Panc1 (cell line): ENCODE measurements at places on chromosomes 4 and X. TPM values are rescaled to one million over a fixed set of nuclear protein-coding genes. Genes with fewer than 3 reads are reported as not detected.
A peak's percentile ranks its signal among the peaks of the same experiment; 100 is the strongest.

GRCh38 chr4:151462554-151462953 lies 53.6 kb downstream of the FHIP1A start:
- H3K36me3 ChIP-seq: no peaks in the 10 kb centered on the region
- H3K27ac ChIP-seq: no peak overlapping the region
- DNase-seq: no peak
- no peak overlapping the region for H3K4me3 ChIP-seq
- no peaks in the 10 kb centered on the region for H3K4me1 ChIP-seq
- H3K27me3 ChIP-seq: no peaks in the 10 kb centered on the region

The BGN gene
- 2.9 TPM for total RNA-seq

- no peak for DNase-seq
- no peaks in the 10 kb centered on the region for H3K27me3 ChIP-seq
- no peaks in the 10 kb centered on the region for H3K4me1 ChIP-seq
- no peak overlapping the region for H3K4me3 ChIP-seq
Measured at GRCh38 chr4:102301167-102301566, 44.1 kb downstream of the SLC39A8 start.

DNA sequence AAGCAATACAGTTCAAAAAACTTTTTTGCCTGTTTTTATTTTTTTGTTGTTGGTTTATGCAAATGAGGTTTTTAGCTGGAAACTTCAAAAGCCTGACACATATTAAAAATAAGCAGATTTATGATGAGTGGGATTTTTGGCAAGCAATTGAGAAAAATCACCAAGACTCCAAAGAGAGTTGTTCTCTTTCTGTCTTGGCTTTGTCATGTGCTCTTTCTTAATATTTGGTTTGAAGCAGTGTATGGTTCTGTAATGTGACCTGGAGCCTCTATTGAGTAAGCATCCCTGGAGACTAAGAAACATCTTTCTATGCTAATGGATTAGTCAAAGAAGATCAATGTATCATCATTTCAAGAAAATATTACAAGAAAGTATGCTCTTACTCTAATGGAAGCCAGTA lies 11.7 kb downstream of the TRIM2 start:
- H3K36me3 ChIP-seq: no peaks in the 10 kb centered on the region
- H3K4me3 ChIP-seq: no peak overlapping the region
- DNase-seq: no peak

DNA sequence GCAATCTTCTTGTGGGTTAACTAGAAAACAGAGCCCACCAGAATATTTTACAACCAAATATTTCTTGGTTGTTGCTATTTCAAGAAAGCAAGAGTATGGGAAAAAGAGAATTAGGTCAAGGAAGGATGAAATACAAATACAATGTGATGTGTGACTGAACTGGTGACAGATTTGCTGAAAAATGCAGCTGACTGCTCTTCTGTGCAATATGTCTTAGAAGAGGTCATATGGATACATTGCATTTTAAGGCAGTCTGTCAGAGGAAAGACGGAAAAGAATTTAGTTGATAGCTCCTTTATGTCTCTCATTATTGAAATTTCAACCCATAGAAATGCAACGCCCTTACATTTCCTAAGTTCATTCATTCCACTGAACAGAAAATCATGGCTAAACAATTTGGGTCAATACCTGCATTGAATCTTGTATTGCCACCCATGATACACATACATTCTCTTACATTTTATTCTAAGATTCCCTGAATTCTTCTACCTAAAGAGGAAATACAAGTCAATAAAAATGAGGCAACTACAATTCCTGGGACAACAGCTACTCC lies 423.1 kb downstream of the ADAM29 start:
- no peak overlapping the region for H3K4me3 ChIP-seq
- H3K4me1 ChIP-seq: no peaks in the 10 kb centered on the region
- no peak overlapping the region for H3K27ac ChIP-seq
- no peaks in the 10 kb centered on the region for H3K27me3 ChIP-seq
- no peak for DNase-seq

- H3K4me1 ChIP-seq: no peaks in the 10 kb centered on the region
- no peak overlapping the region for H3K27ac ChIP-seq
- DNase-seq: peak; percentile 25
- H3K4me3 ChIP-seq: no peak overlapping the region
- no peaks in the 10 kb centered on the region for H3K36me3 ChIP-seq
Measured at GRCh38 chr4:36187723-36188333, 56.5 kb downstream of the ARAP2 start.

GRCh38 chr4:173486714-173487392 lies 43.2 kb downstream of the HAND2 start:
- no peaks in the 10 kb centered on the region for H3K36me3 ChIP-seq
- H3K4me1 ChIP-seq: no peaks in the 10 kb centered on the region
- no peak overlapping the region for H3K27ac ChIP-seq
- no peaks in the 10 kb centered on the region for H3K27me3 ChIP-seq

- H3K4me1 ChIP-seq: no peaks in the 10 kb centered on the region
- H3K4me3 ChIP-seq: no peak overlapping the region
Measured at GRCh38 chr4:128227991-128228571, 59.5 kb downstream of the PGRMC2 start.

DNA sequence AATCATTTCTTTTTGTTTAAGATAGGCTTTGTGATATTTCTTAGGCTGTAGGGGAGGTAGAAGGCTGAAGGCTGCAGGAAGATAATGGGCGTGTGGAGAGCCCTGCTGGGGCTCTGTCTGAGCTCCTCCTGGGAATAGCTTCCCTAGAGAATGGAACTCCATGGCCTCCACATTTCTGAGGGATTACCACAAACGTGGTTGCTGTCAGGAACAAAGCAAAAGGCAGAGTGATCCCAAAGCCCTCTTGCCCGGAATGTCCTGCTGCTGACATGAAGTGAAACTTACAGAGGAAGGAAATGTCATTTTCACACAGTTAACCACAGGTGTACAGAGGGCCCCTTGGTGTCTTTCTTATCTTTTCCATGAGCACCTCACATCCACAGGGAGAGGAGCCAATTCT lies 89.3 kb downstream of the DDIT4L start:
- H3K36me3 ChIP-seq: no peaks in the 10 kb centered on the region
- no peak overlapping the region for H3K27ac ChIP-seq
- no peak overlapping the region for H3K4me3 ChIP-seq
- DNase-seq: no peak

The PDLIM3 gene
- total RNA-seq: 0.10 TPM

- no peaks in the 10 kb centered on the region for H3K27me3 ChIP-seq
- no peaks in the 10 kb centered on the region for H3K36me3 ChIP-seq
- DNase-seq: no peak
- H3K4me1 ChIP-seq: no peaks in the 10 kb centered on the region
- no peak overlapping the region for H3K4me3 ChIP-seq
- H3K27ac ChIP-seq: no peak overlapping the region
Measured at GRCh38 chr4:152356428-152357034, 179.4 kb downstream of the FBXW7 start.

The GLUD2 gene
- total RNA-seq: 0.33 TPM

GRCh38 chr4:168503652-168504362 lies 7.0 kb downstream of the PALLD start:
- H3K27me3 ChIP-seq: no peaks in the 10 kb centered on the region
- no peak overlapping the region for H3K4me3 ChIP-seq
- no peak for DNase-seq
- no peak overlapping the region for H3K27ac ChIP-seq

The SPATA4 gene
- total RNA-seq: not detected

DNA sequence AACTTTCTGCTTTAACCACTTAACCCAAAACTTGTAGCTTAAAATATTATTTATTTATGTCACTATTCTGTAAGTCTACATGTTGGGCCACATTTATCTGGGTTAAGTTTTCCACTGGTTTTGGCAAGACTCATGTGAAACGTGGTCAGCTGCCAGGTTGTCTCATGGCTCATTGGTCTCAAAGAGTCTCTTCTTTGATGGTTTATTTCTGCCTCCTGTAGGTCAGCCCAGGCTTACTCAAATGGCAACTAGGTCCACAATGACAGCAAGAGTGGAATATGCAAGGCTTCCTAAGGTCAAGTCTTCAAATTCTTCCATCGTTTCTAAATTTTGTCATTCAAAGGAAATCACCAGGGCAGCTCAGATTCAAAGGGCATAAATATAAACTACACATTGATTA lies 828.7 kb downstream of the PCDH7 start:
- H3K36me3 ChIP-seq: no peaks in the 10 kb centered on the region
- H3K27ac ChIP-seq: no peak overlapping the region
- H3K4me1 ChIP-seq: no peaks in the 10 kb centered on the region
- no peak overlapping the region for H3K4me3 ChIP-seq
- no peaks in the 10 kb centered on the region for H3K27me3 ChIP-seq

The OPRPN gene
- not detected for total RNA-seq

The SOWAHB gene
- 4.0 TPM for total RNA-seq

The SPACA5 gene
- not detected for total RNA-seq

The ZMAT1 gene
- total RNA-seq: 5.7 TPM

DNA sequence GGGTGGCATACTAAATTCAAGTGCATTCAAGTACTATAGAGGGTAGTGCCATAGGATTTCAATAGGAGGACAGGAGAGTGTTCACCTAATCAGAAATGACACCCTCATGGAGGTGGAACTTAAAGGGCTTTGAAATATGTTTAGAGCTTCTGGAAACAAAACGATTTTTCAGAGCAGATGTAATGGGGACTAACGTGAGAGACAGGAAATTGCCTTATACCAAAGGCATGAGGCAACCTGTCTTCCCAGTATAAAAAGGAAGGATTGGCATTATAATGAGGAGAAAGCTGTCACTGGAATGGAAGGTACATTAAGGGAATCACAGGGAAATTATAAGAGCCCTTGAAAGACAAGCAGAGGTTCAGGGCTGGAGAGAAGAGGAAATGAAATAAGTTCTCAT lies 116.3 kb upstream of the PNPLA4 start:
- no peaks in the 10 kb centered on the region for H3K4me1 ChIP-seq
- no peak overlapping the region for H3K27ac ChIP-seq
- H3K36me3 ChIP-seq: no peaks in the 10 kb centered on the region
- H3K4me3 ChIP-seq: no peak overlapping the region

GRCh38 chr4:37535872-37536271 lies 150.3 kb downstream of the RELL1 start:
- no peaks in the 10 kb centered on the region for H3K36me3 ChIP-seq
- no peak overlapping the region for H3K27ac ChIP-seq
- H3K4me1 ChIP-seq: no peaks in the 10 kb centered on the region
- DNase-seq: no peak
- H3K4me3 ChIP-seq: no peak overlapping the region

GRCh38 chrX:18582910-18583493 lies 88.9 kb downstream of the RS1 start:
- H3K4me1 ChIP-seq: no peaks in the 10 kb centered on the region
- no peaks in the 10 kb centered on the region for H3K27me3 ChIP-seq
- no peak for DNase-seq
- no peak overlapping the region for H3K27ac ChIP-seq
- H3K4me3 ChIP-seq: no peak overlapping the region

DNA sequence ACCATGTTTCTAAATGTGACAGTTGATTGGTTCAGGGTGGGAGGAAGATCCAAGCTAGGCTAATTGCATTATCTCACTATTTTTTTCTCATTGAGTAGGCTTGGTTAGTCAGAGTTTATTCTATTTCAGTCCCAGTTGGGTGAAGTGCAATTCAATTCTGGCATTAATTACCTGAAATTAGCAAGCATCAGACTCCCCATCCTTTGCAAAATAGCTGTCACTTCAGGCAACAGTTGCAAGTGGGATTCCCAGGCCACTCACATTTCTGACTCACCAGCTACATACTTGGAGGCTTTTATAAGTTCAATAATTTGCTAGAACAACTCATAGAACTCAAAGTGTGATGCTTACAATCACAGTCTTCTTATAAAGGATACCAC lies 155.8 kb upstream of the HAND2 start:
- no peaks in the 10 kb centered on the region for H3K4me1 ChIP-seq
- no peak overlapping the region for H3K4me3 ChIP-seq
- DNase-seq: no peak
- H3K36me3 ChIP-seq: no peaks in the 10 kb centered on the region
- no peak overlapping the region for H3K27ac ChIP-seq

DNA sequence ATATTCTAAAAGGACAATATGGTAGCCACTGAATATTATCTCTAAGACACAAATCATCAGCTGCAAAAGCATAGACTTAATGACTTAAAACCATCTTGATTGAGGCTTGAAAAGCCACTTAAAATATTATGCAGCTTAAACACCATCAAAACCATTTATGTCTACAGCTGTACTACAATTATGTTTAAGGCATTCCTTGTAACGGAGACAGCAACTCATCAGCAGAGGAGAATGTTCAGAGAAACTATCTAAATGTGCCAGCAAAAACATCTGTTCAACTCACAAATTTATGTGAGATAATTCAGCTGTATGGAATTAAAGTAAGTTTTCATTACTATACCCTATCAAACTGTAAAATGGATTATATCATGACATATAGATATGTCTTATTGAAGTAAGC lies 147.9 kb upstream of the CTSO start:
- no peak for DNase-seq
- no peak overlapping the region for H3K27ac ChIP-seq
- no peaks in the 10 kb centered on the region for H3K27me3 ChIP-seq
- no peak overlapping the region for H3K4me3 ChIP-seq
- no peaks in the 10 kb centered on the region for H3K36me3 ChIP-seq

DNA sequence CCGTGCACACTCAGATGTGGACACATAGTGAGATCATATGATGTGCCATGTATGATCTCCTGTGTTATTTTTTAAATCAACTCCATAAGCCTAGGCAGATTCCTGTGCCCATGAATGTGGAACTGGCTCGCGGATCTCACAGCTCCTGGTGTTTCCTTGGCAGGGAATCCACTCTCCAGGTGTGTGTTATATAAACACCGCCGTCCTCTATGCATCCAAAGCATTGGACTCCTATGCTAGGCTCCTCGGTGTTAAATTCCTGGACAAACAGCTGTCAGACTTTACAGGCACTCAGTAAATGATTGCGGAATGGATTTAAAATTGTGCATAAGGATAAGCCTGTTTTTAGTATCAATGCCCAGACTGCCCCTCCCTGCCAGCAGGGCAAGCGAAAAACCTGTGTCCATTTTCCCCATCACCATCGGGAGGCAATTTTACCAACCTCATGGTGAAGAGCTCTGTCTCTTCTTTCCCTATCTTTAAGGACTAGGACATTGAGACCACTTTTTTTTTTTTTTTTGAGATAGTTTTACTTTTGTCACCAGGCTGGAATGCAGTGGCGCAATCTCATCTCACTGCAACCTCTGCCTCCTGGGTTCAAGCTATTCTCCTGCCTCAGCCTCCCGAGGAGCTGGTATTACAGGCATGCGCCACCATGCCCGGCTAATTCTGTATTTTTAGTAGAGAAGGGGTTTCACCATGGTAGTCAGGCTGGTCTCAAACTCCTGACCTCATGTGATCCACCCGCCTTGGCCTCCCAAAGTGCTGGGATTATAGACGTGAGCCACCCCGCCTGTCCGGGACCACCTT lies 23.6 kb upstream of the GPR78 start:
- H3K27ac ChIP-seq: no peak overlapping the region
- no peaks in the 10 kb centered on the region for H3K4me1 ChIP-seq
- H3K36me3 ChIP-seq: no peaks in the 10 kb centered on the region
- no peaks in the 10 kb centered on the region for H3K27me3 ChIP-seq
- no peak overlapping the region for H3K4me3 ChIP-seq
